ENCODE measurements at places on chromosomes 1 and 21. TPM values are rescaled to one million over a fixed set of nuclear protein-coding genes. Genes with fewer than 3 reads are reported as not detected.

OR2L2 gene
- not detected for total RNA-seq

IVL gene
- total RNA-seq, result 0.03 TPM

PCBP3 gene
- 0.77 TPM for total RNA-seq

IGSF3 gene
- total RNA-seq, result 17.9 TPM

GPR137B gene
- 17.4 TPM for total RNA-seq

ALPL gene
- 0.33 TPM for total RNA-seq

RPRD2 gene
- 14.8 TPM for total RNA-seq

RAVER2 gene
- total RNA-seq, result 5.1 TPM

CD53 gene
- not detected for total RNA-seq

SERPINC1 gene
- total RNA-seq, result not detected

LCE1D gene
- total RNA-seq, result not detected

PLA2G2C gene
- not detected for total RNA-seq

ILDR2 gene
- total RNA-seq, result 0.14 TPM

MFSD2A gene
- 4.4 TPM for total RNA-seq

ADCY10 gene
- total RNA-seq, result 0.08 TPM

NR1I3 gene
- not detected for total RNA-seq

SLC44A5 gene
- total RNA-seq, result 0.10 TPM

GNG12 gene
- 60.9 TPM for total RNA-seq

SPOCD1 gene
- 6.9 TPM for total RNA-seq

S100A11 gene
- total RNA-seq, result 1,668 TPM

CLCA2 gene
- total RNA-seq, result not detected

CLEC20A gene
- not detected for total RNA-seq

BRINP2 gene
- total RNA-seq, result 0.13 TPM

AJAP1 gene
- under 0.01 TPM for total RNA-seq
